Tibial artery (tissue), 4 donors: ENCODE measurements at places on chromosomes 7 and 10.

GRCh38 chr7:33446551-33446950 lies 317.2 kb downstream of the BBS9 start:
- no peak for DNase-seq

GRCh38 chr7:90532231-90532929 lies 62.9 kb downstream of the PTTG1IP2 start:
- DNase-seq = no peak

DNA sequence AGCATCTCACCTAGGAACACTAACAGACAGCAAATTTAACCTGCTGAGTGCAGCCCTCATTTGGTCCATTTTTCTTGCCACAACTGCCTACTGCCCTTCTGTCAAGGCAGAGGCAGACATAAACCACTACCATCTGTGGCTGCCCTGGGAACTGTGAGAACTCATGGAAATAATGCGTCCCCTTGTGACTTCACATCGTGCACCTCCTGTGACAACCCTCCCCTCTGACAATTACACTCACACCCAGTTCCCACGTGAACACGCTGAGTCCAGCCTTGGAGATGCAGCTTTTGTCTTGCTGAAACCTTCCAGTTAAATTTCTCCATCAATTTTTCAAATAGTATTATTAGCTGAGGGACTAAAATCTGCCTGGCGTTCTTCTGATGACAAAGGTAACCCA lies 193.1 kb upstream of the KLF14 start:
- no peak for DNase-seq

DNA sequence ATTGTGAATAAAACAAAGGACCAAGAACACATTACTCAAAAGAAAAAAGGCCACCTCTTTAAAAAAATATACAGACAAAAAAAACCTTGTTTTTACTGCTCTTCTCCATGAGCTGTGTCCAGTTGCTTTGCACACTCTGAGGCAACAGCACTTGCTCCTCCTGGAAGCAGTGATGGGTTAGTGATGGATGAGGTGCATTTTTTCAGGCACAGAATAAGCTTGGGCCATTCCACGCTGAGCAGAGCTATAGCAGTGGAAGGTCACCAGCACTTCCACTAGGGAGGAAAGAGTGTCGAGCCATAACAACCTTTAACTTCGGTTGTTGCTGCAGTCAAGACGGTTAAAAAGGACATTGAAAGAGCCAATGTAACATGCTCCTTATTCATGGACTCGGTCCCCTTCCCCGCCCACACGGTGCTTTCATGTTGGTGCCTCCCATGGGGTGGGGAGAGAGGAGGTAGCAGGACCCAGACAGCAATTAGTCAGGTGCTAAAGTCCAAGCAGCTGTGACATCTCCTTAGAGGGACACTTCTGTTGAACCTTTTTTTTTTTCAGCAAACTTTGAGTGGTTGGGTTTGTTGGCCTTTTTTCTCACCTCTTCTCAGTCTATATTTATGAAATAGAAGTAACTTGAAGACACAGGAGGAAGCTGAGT lies 136.5 kb upstream of the ADARB2 start:
- no peak for DNase-seq
